ENCODE measurements at places on chromosomes 3 and 15. TPM values are rescaled to one million over a fixed set of nuclear protein-coding genes. Genes with fewer than 3 reads are reported as not detected.
A peak's percentile ranks its signal among the peaks of the same experiment; 100 is the strongest.

PTPN9 gene
- total RNA-seq, result 7.2 TPM

TMEM108 gene
- total RNA-seq, result 1.5 TPM

PYGO1 gene
- total RNA-seq, result 6.0 TPM

GOLGA8A gene
- total RNA-seq, result 14.3 TPM

RTP4 gene
- total RNA-seq, result 0.70 TPM

IMPG2 gene
- 0.11 TPM for total RNA-seq

UCN2 gene
- total RNA-seq, result not detected

CCDC13 gene
- 0.24 TPM for total RNA-seq

OCA2 gene
- 0.16 TPM for total RNA-seq

MYEF2 gene
- total RNA-seq, result 7.1 TPM

- no peak for DNase-seq
These were observed 4.6 kb downstream of the TSC22D2 start for GRCh38 chr3:150412561-150413231.

DNA sequence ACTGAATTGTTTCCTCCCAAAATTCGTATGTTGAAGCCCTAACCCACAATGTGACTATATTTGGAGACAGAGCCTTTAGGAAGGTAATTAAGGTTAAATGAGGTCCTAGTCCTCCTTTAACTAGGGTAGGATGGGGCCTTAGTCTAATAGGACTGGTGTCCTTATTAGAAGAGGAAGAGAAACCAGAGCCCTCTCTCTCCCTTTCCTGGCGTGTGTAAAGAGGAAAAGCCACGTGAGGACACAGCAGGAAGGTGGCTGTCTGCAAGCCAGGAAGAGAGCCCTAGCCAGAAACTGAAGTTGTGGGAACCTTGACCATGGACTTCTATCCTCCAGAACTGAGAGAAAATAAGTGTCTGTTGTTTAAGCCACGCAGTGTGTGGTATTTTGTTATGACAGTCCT, 94.3 kb downstream of the OXNAD1 start:
- DNase-seq, result no peak

DNA sequence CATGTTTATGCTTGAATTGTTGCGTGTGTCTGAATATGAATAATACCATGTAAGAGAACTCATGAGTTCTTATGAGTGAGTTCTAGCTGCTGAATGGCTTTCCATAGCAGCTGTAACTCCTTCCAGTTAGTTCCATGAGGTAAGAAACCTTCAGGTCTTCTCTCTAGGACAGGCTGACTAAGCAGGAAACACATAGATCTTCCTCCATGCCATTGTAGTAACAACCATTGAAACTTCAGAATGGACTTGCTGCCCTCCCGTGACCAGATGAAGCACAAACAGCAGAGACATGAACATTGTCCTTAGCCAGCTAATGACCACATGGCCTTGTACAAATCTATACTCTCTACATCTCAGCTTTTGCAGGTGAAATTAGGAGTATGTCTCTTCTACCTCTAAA, 200.0 kb downstream of the ZNF385D start:
- no peak for DNase-seq

DNA sequence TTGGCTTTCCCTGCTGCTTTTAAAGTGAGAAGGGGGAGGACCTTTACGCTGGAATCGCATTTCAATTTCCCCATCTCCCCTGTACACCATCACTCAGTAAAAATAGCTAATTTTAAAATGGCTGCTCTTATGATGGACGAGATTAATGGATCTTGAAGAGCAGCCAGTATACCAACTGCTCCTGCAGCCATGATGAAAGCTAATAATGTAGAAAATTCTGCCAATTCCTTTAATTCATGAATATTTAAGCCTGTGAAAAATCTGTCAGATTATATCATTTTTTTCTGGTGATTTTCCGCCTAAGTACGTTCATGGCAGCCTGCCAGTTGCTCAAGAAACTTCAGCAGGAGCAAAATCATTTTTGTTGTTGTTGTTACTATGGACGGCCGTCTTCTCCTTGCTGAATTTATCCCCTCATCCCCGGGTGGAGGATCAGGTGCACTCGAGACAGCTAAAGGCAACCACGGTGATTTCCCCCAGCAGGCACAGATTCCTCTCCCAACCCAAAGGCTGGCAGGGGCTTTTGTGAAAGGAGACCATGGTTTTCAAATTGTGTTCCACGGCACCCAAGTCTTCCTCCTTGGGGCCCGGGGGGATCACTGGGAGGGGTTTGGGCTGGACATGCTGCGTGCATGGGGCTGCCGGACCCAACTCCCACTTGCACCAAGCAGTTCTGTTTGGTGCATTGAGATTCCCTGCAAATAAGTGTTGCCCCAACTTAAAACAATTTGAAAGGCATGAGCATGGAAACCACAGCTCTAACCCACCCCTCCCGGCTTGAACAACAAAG, 289.6 kb downstream of the UACA start:
- DNase-seq, result no peak

- no peak for DNase-seq
These were observed 84.0 kb downstream of the CGNL1 start for GRCh38 chr15:57460208-57460816.

DNA sequence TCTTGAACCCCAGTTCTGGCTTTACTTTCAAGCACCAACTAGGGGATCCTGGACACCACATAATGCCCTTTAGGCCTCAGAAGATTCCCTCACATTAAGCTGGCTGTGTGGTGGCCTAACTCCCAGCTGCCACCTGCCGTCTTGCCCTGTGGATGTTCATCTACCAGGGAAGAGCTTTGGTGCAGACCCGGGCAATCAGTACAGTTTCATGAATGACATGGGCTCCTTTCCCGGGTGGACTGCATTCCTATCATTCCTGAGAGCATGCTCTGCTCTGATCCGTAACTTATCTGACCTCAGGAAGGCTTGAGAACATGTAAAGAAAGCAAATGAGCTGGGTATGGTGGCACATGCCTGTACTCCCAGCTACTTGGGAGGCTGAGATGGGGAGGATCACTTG, 50.0 kb upstream of the GSK3B start:
- no peak for DNase-seq

DNA sequence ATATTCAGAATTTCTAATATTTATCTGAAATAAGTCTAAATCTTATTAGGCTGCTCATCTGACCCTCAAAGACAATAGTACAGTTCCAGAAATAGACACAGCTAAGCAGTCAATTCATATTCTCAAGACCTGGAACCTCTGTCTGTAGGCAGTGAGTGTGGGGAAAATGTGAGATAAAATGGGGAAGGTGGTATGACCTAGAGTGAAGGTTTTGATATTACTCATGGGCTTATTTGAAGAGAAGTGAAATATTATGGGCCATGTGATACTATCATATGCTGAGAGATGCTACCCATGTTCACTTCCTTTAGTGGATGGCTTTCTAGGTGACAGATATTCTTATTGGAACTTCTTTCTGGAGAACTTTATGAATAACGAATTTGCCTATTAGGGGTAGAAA, 33.5 kb downstream of the TGFBR2 start:
- DNase-seq, result no peak

DNA sequence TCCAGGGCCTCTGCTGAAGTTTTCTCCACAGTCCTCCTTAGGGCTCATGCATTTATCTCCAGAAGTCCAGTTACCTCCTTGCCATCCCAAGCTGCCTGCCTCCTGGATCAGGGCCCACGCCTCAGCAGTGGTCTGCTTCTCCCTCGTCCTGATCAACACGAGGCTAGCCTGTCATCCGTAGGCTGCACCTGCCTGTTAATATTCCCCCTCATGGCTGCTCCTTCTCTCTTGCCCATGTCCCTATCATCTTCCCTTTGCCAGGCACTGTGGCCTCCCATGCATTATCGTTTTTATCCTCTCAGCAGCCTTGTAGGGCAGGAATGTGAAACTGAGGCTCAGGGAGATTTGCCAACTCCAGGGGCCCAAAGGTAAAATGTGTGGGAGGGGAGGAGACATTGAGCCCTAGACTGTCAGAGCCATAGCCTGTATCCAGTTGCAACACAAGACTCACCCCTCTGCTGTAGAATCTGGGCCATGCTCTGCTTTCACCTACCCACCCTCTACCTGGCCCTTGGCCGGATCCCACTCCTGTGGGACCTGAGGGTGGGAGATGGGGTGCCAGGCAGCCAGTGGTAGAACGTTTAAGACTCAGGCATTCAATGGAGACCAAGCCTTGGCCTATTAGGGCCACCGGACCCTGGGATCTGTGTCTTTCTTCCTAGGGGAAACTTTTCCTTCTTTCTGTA, 4.6 kb downstream of the GRM2 start:
- DNase-seq, result no peak

DNA sequence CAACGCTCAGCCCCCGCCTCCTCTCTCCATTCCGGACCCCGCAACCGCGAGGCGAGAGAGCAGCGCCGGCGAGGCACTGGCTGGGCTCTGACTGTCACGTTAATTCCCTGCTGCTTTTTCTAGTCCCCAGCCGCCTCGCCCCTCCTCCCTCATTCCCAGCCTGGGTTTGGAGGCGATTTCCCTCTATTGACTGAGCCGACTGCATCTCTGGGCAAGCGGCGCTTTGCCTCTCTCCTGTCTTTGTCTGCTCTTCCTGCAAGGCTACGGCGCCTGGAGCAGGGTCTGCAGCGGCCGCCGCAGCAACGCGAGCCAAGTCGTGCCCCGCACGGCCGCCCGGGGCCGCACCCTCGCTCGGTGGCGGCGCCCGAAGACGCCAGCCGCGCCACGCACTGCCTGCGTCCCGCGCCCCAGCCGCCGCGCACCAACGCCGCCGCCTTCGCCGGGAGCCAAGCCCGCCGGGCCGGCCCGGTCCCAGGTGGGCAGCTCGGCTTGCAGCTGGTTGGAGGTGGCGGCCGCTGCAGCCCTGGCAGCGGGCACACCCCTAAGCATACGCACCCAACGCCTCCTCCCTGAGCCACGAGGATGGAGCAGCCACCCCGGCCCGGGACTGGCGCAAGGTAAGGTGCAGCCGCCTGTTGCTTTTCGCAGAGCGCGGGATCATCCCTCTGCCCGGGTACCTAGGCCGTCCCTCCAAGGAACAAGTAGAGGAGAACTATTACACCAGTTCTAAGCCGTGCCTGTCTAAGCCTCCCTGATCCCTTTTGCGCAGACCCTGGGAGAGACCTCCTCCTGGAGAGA, at the start of gene LRRC3B:
LRRC3B (plus strand) TSS at position 152 of the 798 bp plus-strand sequence. CDS start 86,901 bp downstream, outside the sequence.
- DNase-seq, result no peak

GRCh38 chr3:167372138-167372537, 8.0 kb downstream of the ZBBX start:
- no peak for DNase-seq

DNA sequence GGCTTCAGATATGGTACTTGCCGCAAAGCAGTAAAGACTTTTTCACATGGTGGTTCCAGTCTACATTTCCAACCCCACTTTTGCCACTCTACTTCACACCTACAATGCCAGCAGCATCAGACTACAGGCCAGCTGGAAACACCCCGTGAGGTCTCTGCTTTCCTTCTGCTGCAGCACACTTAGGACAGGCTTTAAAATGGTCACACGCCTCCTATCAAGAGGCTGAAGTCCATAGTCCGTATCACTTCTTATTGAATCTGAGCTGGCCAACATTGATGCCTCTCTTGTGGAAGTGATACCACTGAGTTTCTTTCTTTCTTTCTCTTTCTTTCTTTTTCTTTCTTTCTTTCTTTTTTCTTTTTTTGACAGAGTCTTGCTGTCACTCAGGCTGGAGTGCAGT, 59.8 kb downstream of the ZNF860 start:
- no peak for DNase-seq

- peak; percentile 84 for DNase-seq
These were observed 1.2 kb downstream of the KLF13 start for GRCh38 chr15:31327669-31328427.

GRCh38 chr3:108153451-108153981, 62.7 kb upstream of the CD47 start:
- no peak for DNase-seq

GRCh38 chr15:51260202-51260601, 78.2 kb downstream of the CYP19A1 start:
- DNase-seq, result no peak

GRCh38 chr3:57007521-57008460, 52.7 kb upstream of the SPATA12 start:
- peak; percentile 74 for DNase-seq

- no peak for DNase-seq
These were observed 23.4 kb upstream of the SLC41A3 start for GRCh38 chr3:126107203-126107939.

DNA sequence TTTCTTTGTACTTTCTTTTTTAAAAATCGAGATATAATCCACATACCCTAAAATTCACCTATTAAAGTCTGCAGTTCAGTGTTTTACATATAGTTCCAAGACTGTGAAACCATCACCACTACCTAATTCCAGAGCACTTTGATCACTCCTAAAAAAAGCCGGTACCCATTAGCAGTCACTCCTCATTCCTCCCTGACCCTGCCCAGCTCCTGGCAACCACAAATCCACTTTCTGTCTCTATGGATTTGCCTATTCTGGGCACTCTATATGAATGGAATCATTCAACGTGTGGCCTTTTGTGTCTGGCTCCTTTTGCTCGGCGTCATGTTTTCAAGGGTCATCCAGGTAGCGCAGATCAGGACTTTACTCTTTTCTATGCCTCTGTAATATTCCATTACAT, 17.3 kb downstream of the TRPM1 start:
- no peak for DNase-seq

DNA sequence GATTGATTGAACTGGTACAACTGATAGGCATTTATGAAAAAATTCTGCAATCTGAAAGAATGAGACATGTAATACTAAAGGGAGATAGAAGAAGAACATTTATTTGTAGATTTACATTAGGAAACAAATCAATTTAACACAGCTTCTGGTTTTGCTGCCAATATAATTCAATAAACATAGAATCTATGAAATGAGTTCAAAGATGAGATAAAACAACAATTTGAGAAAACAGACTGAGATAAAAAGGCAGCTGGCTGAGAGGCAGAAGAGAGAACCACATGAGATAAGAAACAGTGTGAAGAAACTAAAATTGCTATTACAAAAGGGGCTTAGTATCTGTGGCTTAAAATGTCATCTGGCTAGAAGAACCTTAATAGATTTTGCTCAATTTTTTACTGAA, 176.6 kb downstream of the PYDC2 start:
- no peak for DNase-seq

DNA sequence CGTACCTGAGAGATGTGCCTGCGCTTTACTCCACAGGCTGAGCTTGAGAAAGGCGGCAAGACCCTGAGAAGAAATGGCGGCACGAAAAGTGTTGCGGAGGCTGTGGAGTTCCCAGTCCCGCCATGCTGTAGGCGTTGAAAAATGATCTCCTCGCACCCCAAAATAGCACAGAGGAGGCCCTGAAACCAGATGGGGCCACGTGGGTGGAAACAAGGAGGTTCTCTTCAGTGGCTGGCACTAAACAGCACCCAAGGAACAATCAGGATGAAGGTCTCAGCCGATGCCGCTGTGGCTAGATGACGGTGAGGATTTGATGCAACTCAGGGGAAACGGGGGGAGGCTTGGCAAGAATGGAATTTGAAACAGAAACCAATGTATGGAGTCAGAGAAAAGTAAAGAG, 57.3 kb downstream of the TMEM212 start:
- DNase-seq, result no peak

DNA sequence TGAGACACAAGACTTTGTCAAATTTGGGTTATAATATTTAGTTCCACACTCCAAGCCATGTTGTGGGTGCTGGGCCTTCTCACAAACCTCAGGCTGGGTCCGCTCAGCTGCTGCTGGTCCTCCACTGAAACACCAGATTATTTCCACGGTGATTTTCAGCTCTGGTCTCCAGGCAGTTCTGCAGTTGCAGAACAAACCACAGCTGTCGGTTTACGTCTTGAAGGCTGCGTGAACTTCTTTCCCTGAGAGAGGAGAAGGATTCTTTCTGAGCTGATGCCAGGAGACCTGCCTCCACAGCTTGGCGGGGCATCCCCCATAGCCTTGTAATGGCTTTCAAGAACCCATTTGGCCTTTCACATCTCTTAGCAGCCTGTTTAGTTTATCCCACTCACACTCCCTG, 16.2 kb downstream of the GALNT15 start:
- DNase-seq, result no peak

- DNase-seq, result no peak
These were observed 8.5 kb upstream of the ANPEP start for GRCh38 chr15:89822951-89823711.

GRCh38 chr3:10500717-10501663, 4.4 kb downstream of the ATP2B2 start:
- peak; percentile 33 for DNase-seq
